Effector CD8-positive, alpha-beta T cell (primary cell): ENCODE measurements at places on chromosomes 11 and 22.

DNA sequence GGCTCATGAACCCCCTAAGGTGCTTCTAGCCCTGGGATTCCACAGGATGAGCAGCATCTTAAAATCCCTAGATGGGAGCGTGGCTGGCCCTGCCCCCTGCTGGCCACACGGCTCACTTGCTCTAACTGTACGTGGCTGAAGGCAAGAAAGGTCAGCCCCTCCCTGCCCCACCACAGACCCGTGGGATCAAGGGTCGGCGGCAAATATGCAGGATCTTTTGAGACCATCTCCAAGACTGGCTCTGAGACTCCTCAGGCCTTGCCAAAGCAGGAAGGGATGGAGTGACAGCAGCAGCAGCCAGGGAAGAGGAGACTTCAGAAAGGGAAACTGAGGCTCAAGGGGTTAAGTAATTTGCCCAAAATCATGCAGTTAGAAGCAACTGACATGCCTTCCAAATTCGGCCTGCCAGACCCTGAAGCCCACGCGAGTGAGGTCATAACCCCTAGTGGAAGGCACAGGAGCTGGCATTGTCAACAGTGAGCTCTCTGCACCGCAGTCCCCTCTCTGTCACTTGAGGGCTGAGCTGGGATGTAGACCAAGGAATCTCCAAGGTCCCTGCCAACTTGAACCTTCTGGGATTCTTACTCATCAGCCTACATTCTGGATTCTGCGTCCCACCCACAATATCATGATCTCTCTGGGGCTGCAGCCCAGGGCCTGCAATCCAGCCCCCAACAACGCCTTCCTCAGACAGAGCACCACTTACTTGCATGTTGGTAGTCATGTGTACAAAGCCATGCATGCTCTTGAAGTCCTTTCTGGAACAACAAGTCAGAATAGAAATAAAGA is 31.4 kb downstream of the CREB3L1 start:
- peak; percentile 54 for DNase-seq

DNA sequence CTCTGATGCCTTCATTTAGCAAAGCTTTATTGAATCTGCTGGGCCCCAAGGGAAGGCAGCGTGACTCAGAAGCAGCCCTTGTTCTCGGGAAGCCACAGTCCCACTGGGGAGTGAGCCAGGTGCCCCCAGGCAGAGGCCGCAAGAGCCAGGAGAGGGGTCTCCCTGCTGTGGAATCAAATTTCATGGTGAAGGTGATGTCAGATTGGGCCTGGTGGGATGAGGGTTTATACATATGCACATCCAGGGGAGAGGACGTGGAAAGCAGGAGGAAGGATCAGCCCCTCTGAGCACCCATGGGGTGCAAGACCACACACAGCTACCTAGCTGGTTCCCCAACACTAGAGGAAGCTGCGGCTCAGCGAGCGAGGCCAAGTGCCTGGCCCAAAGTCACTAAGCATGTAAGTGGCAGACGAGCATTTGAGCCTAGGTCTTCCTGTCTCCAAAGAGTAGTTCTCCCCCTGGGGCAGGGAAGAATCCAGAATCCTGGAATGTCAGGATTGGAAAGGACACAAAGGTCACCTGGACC is 2.0 kb downstream of the SYNGR1 start:
- no peak for DNase-seq

- no peak for DNase-seq
Observed at GRCh38 chr11:116518141-116518540, 254.6 kb downstream of the BUD13 start.

- DNase-seq: no peak
Observed at GRCh38 chr11:75298191-75298975, 53.1 kb downstream of the ARRB1 start.

GRCh38 chr11:33262011-33262645 is 4.9 kb downstream of the HIPK3 start:
- DNase-seq: no peak

- no peak for DNase-seq
Observed at GRCh38 chr22:45418056-45418769, 4.7 kb downstream of the RIBC2 start.

DNA sequence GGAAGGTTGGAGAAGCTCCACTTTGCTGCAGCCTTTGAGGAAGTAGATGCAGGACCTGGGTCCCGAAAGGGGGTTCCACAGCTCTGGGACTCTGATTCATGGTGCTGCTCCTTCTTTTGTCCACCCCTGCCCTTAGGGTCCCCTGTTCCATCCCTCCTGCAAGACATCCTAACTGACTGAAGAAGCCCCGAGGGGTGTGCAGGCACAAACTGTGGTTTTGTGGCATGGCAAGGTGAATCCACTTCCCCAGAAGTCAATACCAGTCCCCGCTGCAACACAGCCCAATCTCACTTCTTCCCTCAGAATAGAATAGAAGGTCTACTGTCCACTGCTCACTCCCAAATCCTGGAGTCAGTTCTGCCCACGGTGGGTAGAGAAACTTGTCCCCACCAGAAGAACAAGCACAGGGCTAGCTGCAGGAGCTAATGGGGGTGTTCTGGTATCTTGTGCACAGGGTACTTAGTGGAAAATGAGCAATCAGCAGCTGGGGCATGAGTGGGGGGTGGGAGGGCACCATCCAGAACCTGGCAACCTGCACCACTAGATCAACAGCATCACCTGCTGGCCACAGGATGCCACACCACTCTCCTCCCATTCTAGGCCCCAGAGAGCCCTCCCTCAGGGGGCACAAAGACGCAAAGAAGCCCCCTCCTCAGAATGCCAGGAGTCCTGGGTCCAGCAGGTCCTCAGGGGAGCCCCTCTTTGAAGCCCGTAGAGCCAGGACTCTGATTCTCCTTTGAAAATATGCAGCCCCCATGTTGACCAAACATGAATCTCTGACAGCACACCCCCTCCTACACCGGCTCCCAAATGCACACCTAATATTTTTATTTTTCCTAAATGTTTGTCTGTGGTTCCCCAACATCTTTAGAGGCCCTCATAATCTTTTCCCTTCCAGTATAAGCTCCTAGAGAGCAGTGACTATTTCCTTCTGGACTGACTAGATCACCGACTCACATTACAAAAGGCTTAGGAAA is 14.1 kb downstream of the SPATA19 start:
- no peak for DNase-seq

- no peak for DNase-seq
Observed at GRCh38 chr22:20967697-20968211, 699 bp downstream of the AIFM3 start.

- no peak for DNase-seq
Observed at GRCh38 chr22:24582056-24582814, 10.6 kb downstream of the LRRC75B start.

GRCh38 chr22:46542011-46542985 is 4.9 kb upstream of the CELSR1 start:
- DNase-seq: peak; percentile 35

GRCh38 chr11:12274558-12275197 is 102.7 kb upstream of the PARVA start:
- no peak for DNase-seq

- DNase-seq: no peak
Observed at GRCh38 chr11:7686761-7687160, 13.5 kb upstream of the CYB5R2 start.

- no peak for DNase-seq
Observed at GRCh38 chr22:45503050-45503815, 550 bp downstream of the FBLN1 start.

- DNase-seq: no peak
Observed at GRCh38 chr11:46012185-46012584, 89.7 kb downstream of the LARGE2 start.
